ENCODE measurements at places on chromosomes 4 and X.

DNA sequence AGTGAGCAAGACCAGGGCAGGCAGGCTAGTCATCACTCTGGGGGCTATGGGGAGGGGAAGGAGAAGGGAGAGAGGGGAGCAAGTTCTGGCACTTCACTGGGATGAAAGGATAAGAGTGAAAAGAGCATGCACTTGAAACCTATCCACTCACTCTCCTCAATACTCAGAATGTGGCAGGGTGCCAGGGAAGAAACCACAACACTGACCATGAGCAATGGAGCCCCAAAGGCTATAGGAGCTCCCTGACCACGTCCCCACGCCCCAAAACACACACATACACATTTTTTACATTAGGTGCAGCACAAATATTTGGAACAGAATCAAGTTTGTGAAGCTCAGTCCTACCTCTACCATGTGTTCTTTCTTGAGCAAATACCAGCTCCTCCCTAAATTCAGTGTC, 132.2 kb downstream of the IDS start:
- DNase-seq, result no peak

GRCh38 chr4:150302553-150302952, 224.3 kb downstream of the DCLK2 start:
- no peak for DNase-seq

- no peak for DNase-seq
Observed at GRCh38 chrX:154779261-154779660, 16.6 kb downstream of the DKC1 start.

DNA sequence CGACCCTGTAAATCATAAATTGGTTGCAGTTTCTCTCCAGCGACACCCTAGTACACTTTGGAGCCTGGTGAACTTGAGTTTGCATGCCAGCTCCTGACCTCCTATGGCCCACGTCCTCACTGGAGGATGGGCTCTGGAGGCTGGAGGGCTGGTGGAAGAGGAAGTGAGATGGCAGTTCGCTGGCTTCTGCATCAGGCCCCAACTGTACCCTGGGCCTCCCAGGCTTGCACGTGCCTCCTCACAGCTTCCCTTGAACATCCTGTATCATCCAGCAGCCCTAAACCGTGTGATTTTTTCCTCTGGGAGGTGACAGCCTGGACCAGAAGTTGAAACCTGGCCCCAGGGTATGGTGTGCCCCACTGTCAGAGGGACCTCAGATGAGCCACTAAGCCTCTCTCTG, 78.5 kb downstream of the HTRA3 start:
- DNase-seq, result no peak

DNA sequence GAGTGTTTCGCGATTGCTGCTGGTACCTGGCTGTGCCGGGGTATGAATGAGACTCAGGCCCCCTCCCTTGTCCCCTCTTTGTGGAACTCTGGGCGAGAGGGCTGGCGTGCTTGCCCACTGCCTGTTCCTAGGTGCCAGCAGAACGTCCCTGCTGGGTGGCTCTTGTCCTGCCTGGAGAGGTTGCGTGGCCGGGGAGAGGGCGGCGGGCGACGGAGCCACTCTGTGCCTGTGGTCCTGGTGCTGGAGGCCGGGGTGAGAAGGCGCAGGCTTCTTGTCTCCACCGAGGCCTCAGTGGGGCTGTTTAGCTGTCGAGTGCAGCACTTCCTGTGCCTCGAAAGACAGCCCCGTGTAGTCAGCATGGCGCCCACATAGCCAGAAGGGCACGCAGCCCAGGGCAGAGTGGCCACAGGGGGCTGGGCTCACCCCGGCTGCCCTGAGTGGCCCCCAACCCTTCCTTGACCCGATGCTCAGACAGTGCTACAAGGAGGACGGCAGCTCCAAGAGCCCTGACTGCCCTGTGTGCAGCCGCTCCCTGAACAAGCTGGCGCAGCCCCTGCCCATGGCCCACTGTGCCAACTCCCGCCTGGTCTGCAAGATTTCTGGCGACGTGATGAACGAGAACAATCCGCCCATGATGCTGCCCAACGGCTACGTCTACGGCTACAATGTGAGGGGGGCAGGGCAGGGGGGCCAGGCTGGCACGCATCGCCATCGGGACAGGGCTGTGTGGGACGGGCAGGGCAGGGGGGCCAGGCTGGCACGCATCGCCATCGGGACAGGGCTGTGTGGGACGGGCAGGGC, 8.9 kb upstream of the UVSSA start:
- no peak for DNase-seq

- no peak for DNase-seq
Observed at GRCh38 chr4:48804584-48805301, 24.7 kb upstream of the FRYL start.

GRCh38 chr4:123106747-123107146, 184.3 kb upstream of the NUDT6 start:
- no peak for DNase-seq

DNA sequence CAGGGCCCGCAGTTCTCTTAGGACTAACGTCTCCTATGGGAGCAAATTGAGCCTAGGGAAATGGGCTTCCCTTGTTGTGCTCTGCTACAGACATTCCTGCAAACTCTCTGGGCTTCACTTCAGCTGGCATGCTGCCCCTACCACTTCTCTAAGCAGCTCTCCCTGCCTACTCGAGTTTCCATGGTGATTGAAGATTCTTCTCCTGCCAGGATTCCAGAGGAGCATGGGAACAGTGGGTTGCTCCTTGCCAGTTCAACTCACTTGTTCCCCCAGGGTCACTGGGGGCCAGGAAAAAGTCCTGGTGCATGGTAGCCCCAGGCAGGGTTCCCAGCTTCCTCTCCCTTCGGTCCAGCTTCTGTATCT, 21.1 kb upstream of the WDR17 start:
- peak; percentile 63 for DNase-seq

DNA sequence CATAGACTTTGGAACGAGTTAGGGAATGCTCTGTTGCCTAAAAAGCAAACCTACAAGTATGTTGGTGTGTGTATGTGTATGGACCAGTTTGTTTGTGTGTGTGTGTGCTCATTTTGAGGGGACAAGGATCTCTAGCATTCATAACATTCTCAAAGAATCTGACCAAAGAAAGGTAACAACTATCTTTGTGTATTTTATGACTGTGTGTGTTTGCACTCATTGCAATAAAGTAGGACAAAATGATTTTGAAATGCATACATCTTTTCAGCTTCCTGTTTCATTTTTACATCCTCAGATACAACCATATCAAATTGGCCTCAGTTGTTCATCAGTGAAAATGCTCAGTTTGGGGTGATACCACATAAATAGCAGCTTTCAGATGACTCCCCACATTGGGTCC, 8.3 kb upstream of the XK start:
- no peak for DNase-seq

DNA sequence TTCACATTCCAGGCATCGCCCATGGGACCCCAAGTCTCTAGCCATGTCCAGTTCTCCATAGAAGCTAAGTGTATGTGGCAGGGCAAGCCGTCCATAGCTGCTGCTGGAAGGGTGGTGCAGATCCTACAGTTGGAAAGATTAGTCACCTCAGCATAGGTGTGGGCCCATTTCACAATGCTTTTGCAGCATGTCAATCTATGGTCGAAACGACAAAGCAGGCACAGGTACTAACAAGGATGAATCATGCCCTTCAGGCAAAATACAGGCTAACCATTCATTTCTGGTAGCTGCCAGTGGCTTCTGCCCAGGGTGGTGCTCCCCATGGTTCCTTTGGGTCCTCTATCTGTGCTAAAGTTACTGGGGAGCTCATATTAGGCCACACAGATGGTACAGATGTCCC, 225.2 kb downstream of the ADGRL3 start:
- no peak for DNase-seq

DNA sequence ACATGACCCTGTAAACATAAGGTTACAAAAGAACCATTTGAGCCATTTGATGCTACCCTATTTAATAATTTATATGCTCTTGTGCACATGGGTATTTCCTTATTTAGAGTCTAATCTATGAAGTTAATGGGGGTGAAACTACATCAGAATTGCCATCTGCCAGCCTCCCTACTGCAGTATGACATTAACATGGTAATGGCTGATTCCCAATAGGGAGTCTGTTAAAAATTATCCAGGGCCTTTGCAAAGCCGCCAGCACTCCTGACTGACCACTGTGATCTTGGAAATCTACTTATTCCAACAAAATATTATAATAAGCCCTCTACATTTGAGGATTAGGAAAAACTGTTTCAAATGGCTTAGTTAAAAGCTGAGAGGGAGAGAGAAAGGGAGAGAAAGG, 153.7 kb downstream of the CLCN4 start:
- DNase-seq, result peak; percentile 23

- DNase-seq, result no peak
Observed at GRCh38 chr4:75030028-75030427, 97.1 kb downstream of the PARM1 start.

GRCh38 chr4:41192136-41192535, 22.2 kb downstream of the APBB2 start:
- DNase-seq, result no peak

GRCh38 chr4:17336524-17336961, 175.3 kb downstream of the QDPR start:
- no peak for DNase-seq

DNA sequence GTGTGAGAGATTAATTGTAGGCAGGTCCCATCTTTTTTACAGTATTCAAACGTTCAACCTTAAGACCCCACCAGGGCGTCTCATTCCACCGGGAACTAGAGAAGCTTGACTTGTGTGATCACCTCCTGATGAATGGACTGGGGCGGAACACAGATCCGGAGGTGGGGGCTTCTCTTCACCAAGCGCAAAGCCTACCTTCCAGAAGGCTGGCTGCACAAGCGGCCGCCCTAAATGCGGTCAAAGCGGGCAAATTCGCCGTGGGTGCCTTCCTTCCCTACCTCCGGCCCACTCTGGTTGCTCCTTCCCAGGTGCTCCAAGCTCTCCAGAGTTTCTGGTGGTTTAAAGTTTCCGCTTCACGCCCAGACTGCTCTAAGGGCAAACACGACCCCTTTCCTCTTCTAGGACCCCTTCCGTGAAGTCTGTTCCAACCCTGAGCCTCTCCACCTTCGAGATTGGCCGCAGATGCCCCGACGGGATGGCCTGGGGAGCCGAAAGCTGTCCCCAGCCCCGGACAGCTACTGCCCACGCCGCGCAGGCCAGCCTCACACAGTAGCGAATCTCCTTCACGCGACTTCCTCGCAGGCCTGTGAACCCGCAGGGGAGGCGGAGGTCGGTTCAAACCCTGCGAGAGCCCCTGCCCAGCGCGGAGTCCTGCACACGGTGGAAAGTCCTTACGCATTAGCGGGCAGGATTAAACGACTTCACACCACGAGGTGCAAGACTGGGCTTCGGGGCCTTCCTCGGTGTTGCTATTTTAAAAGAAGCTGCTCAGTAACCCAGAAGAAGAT, 1.6 kb upstream of the WWC2 start:
- no peak for DNase-seq

DNA sequence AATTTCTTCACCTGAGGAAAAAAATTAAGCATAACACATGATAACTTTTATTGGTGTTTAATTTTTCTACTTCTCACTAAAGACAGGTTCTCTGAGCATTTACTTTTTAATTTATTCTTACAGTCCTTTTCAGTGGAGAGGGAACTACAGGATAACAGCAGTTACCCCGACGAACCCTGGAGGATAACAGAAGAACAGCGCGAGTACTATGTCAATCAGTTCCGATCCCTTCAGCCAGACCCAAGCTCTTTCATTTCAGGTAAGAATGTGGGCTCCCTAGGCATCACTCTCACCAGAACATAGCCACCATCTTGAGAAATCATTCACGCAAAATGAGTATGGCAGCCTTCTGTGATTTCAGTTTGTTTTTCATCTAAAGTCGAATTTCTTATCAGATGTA, 100.8 kb downstream of the REPS2 start:
- no peak for DNase-seq

DNA sequence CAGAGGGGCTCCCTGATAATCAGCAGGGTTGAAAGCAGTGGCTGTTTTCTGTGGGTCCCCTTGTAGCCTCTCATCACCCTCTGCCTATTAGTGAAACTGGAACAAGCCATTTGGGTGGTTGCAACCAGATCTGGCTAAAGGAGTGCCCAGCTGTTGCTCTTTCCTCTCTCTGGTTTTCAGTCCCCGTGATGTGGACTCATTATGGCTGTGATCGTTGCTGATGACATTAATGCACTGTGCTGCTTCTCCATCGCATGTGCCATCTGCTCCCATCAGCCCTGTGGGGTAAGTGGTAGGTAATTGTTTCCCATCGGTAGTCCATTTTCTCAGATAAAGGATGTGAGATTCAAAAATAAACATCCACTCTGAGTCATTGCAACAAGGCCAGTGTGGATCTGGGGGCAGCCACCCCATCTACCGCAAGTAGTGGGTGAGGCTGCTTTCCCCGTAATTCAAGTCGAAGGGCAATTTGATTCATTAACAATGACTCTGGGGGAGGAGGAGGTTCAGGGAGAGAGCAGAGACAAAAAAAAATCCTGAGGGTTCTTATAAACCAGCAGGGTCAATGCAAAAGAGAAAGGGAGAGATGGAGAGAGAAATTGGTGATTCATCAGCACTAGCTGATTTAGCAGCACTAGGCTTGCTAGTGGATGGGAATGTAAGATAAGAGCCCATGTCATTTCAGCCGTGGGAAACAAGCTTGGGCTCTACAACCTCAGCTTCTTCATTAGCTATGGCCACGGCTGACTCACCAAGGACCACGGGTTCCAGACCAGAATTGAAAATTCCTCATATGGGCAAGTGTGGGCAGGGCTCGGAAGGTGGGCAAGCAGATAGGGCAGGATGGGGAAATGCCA, 357.8 kb downstream of the MID1IP1 start:
- DNase-seq, result no peak

DNA sequence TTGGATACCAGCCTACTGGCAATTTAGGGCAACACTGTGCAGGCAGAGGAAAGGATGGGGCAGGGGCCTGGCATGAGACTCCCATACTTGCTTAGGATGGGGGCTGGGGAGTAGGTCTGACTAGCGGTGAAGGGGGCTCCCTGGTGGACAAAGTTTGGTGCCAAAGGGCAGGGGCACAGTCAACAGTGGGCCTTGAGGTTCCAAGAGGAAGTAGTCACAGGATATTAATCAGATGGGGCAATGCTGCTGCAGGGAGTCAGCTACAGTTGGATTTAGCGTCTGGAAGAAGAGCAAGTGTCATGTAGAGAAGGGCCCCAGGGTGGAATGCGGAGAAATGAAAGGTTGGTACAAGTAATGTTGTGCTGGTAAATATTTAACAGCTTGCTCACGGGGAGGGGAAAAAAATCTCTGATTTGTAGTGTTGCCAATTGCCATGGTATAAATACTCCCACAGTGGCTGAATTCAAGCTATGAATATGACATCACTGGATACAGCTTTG, 139.4 kb downstream of the PJA1 start:
- DNase-seq, result no peak

DNA sequence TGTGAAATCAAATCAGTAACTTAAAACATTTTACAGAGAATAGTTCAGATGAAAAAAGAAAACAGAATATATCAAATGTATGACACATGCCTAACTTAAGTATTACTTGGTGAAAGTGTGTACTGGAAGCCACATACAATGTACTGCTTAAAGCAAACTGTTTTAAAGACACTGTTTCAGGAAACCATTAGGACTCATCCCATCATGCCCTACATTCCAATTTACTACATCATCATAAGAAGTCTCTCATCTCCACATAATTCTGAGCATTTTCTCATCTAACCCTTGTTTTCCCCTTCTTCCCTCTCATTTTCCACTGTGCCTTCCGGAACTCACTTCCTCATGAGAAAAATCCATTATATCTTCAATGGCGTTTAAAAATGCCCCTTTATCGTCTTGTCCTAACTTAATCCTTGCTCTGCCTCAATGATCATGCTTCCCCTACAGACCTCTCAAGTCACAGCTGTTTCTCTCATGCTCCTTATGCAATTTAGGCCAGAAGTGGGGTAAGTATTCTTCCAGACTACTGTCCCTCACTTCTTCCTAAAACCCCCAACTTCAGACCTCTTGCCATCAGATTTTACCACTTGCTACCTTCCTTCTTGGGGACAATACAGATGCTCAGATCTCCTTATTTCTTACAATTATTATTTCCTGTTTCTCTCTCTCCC, 26.8 kb upstream of the FGF5 start:
- DNase-seq, result no peak

- DNase-seq, result no peak
Observed at GRCh38 chr4:152828122-152828521, 48.4 kb downstream of the ARFIP1 start.
